RPMI8226 (cell line): ENCODE measurements at places on chromosomes 12 and 14.

DNA sequence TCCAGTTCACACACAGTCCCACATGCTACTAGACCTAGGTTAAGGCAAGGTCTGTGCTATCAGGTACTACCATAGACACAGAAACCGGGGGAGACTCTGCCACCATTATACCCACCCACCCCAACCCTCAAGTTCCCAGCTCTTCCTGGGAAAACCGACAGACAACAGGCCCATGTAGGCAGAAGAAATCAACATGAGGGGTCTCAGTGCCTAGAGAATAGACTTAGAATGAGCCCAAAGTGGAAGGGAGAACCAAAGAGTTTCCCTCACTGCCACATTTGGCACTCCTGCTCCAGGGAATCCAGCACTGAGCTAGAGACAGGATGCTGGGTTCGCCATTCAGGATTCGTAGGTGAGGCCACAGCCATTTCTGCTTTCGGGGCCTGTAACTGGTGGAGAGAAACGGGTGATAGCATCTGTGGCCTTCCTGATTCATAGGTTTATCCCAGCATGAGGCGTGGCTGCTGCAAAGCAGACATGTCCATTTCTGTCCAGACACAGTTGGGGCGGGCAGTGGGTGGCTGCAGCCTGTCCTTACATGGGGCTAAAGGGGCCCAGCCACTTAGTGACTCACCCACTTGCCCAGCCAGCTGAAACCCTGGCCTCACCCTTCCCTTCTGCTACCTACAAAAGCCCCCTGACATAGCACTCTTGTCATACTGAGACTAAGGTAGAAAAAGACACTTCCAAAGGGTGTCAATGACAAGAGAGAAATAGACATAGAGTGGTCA is 69.4 kb downstream of the IRF2BPL start:
- no peak for DNase-seq

DNA sequence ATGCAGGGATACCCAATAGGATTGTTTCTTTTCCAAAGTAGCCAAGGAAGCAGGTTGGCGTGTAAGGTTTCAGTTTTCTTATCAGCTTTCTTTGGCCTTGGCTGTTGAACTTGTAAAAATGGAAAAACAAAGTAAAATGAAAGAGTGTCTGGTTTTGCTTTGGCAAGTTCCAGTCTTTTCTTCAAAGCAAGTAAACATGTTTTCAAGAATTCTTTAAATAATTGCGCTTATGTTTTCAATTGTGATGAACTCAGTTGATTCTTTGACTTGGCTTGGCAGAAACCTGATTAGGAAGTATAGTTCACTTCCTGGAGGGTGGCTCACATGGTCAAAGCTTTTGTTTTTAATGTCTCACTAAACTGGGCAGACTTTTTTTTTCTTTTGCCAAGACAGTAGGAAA is 112.2 kb upstream of the USP44 start:
- DNase-seq = no peak

DNA sequence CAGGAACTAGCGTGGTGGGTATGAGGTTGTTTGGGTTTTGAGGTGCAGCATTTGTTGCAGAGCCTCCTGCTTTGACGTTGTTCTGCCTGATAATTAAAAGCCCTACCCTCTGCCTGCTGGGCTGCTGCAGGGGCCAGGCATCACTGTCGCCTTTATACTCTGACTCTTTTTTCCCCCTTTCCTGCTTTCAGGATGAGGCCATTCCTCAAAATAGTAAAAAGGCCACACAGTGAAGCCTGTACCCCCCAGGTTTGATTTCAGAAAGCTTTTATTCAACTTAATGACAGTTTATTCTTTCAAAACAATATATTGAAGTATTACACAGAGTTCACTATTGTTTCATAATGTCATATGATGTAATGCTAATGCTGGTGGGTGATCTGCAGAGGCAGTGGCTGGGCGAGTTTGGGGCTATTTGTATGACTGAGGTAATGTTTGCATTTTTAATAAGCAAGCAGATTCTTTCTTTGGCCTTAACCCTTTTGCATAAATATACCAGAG is 9.1 kb downstream of the BORCS5 start:
- DNase-seq = no peak

- DNase-seq = no peak
These were observed 515 bp upstream of the ABCC9 start for GRCh38 chr12:21941506-21942376.
